NCI-H1436 treated with DMSO at 0.1 percent for 48 hours (cell line): ENCODE measurements at places on chromosomes 1 and 21.

GRCh38 chr1:203180611-203181330, 5.1 kb upstream of the MYBPH start:
- no peak for DNase-seq

GRCh38 chr1:31708324-31708723, 4.5 kb upstream of the COL16A1 start:
- DNase-seq = no peak

DNA sequence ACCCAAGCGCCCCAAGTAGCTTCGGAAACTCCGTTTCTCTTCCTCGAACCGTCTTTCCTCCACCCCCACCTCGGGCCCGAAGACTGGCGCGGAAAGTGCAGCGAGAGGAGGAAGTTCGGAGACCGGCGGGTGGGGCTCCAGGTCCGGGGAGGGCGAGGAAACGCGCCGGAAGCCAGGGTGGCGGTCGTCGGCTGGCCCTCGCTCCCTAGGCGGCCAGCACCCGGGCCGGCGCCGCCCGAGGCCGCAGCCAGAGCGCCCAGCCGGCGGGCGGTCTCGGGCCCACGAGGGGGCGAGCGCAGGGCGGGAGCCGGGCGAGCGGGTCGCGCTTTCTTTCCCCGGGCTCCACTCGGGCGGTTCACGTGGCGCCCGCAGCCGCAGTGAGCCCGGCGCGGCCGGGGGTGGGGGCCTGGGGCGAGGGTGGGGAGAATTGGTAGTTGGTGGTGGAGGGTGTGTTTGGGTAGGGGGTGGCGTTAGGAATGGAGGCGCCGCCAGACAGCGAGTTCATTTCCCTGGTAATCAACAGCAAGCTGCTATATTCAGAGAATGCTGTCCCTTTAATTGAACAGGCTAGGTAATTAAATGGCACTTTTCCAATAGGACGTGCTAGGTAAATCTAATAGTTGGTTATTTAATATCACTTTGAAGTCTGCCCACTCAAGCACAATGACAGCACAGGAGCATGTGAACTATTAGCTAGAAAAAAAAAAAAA, 6.7 kb downstream of the LMO4 start:
- DNase-seq = no peak

- DNase-seq = no peak
Measured at GRCh38 chr1:112714313-112715263, 544 bp downstream of the PPM1J start.

DNA sequence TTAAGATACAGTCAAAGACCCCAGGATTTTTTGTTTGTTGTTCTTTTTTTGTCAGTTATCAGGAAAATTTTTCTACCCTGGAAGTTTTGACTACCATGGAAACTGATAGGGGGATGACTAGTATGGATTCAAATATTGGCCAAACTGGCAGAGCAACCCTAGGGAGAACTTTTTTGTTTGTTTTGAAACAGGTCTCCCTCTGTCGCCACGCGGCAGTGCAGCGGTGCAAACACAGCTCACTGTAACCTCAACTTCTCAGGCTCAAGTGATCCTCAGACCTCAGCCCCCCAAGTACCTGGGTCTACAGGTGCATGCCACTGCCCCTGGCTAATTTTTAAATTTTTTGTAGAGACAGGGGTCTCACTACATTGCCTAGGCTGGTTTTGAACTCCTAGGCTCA, 46.6 kb downstream of the TOR3A start:
- no peak for DNase-seq

DNA sequence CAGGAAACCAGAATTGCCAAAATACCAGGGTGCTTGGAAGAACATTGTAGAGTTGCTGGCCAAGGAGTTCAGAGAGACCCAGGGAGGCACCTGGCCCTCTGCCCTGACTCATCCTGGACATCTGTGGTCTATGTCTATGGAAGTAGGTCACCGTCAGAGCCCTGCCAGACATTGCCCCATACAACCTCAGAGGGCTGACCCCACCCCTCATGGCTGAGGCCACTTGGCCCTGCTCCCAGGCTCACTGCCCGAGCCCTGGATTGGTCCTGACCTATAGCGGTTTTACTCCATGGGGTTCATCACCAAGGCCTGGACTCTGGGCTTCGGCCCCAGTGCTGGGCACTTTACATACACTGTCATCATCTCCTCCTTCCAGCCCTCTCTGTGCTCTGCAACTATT, 233.1 kb downstream of the PTPRU start:
- no peak for DNase-seq

DNA sequence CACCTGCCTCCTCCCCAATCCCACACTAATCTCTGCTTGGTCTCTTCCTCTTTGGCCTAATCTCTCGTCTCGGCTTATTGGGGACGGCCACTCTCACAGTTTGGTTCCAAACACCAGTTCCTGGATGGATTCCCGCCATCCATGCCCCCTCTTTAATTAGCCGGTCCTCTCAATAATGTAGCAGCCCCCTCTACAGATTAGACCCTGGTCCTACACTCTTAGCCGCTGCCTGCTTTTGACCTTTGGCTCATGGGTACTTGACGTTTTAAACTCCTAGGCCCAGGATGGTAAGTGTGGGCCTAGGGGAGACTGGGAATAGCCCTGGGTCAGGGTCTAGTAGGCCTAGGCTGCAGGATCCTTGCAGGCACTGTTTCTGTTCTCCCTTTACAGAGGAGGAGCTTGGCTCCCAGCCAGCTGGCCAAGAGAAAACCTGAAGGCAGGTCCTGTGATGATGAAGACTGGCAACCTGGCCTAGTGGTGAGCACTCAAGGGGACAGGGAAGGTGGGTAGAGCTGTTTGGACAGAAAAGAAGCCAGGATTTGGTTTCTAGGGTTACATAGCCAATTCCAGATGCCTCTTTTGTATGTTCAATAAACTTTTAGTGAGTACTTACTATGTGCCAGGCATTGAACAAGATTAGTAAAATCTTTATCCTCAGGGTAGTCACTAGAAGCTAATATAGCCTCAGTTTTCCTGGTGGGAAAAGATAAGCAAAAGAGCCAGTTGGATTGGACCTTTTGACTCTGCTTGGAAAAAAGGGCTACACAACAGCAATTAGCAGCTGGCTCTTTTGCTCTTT, 758 bp downstream of the RAD54L start:
- DNase-seq = no peak

DNA sequence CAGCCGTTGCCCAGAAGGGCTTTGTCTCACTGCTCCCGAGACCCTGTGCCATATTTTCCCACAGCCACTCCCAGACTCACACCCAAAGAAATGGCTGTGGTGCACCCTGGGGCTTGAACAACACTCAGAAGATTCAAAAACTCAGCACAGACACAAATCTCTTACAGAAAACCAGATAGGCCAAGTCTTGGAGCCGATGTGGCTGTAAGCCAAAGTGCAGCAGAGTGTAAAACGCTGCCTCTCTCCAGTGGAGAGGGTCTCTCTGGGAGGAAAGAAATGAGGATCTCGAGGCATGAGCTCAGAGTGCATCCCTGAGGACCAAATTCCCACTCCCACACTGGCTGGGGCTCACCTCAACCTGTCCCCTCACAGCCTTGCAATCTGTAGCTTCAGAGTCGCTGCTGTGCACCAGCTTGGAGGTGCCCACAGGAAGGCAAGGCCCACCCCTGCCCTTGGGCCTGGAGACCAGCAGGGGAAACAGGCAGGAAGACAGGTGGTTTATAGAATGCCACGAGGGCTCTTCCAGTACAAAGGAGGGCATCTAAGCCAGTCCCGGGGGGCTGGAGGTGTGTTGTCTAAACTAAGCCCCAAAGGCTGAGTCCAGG, 171.3 kb upstream of the AJAP1 start:
- DNase-seq = no peak

DNA sequence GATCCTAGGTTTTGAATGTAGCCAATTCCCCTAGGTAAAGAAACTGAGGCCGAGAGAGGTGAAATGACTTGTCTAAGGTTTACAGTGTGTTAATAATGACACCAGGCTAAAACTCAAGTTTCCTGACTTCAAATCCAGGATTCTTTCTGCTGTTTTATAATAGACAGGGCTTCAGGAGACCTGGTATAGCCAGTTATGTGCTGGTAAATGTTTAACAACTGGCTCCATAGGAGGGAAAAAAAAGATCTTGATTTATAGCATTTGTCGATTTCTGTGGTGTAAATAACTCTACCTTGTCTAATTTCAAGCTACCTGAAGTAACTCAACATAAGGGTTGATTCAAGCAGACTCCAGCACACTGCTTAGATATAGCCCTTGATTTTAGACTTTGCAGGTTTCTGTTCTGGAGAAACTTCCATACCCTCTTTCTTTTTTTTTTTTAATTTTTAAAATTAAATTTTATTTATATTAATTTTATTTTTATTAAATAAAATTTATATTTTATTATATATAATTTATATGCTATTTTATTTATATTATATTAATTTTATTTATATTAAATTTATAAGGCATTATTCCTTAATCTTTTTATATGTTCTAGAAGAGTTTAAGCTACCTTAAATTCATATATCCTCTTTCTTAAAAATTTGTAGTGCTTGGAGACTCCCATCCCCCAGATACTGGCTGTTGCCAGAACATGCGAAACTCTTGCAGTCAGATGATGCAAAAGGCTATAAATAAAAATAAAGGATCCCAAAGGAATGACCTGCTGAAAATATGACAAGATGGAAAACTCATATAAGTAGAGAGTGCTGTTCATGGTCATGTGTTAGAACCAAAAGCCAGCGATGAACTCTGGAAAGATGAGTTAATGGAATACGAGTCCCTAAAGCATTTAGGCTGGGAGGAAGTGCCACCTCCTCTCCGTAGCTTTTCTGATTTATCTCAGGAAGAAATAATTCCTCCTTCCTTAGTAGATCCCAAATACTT, 35.4 kb upstream of the SRSF10 start:
- no peak for DNase-seq

- no peak for DNase-seq
Measured at GRCh38 chr1:47814612-47815395, 182.4 kb downstream of the TRABD2B start.

DNA sequence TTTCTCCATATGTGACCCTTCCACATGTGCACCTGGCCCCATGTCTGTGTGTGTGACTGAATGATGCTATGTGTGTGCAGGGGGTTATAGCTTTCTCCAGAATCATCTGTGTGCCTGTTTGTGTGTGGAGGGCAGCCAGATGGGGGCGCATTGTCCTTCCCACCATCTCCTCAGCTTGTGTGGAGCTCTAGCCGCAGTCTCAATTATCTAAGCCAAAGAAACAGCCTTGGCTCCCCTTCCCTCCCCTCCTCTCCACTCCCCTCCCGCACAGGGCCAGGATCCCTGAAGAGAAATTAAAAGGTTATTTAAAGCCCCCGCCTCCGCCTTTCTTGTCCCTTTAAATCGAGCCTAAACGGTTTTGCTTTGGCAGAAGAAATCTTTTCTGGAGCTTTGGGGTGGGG, 1.8 kb upstream of the DMBX1 start:
- peak; percentile 39 for DNase-seq

GRCh38 chr21:44723177-44724131, 12.1 kb upstream of the TSPEAR start:
- peak; percentile 59 for DNase-seq

DNA sequence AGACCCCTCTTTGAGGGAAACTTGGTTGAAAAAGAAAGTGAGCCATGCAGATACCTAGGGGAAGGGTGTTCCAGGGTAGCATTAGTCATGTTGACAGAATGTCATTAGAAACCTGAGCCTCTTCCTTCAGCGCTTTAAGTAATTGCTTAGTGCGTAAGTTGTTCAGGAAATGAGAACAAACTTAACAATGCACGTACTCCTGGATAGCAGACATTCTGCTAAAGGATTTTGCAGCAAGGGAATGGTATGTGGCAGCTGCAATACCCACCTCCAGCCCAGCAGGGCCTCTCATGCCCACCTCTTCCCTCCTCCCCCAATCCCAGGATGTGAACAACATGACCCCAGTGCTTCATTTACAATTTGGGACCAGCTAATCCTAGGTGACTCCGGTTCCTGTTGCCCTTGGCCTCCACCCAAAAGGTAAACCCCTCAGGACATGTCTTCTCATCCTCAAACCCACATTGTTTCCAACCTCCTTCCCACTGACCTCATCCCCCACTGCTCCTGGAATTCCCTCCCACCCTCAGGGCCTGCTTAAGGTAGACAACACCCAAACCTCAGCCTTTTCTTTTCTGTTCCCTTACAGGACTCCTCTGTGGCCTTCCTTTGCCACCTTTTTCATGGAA, 98.0 kb upstream of the BCAR3 start:
- DNase-seq = no peak

GRCh38 chr1:24541711-24542346, 14.1 kb upstream of the NCMAP start:
- no peak for DNase-seq

DNA sequence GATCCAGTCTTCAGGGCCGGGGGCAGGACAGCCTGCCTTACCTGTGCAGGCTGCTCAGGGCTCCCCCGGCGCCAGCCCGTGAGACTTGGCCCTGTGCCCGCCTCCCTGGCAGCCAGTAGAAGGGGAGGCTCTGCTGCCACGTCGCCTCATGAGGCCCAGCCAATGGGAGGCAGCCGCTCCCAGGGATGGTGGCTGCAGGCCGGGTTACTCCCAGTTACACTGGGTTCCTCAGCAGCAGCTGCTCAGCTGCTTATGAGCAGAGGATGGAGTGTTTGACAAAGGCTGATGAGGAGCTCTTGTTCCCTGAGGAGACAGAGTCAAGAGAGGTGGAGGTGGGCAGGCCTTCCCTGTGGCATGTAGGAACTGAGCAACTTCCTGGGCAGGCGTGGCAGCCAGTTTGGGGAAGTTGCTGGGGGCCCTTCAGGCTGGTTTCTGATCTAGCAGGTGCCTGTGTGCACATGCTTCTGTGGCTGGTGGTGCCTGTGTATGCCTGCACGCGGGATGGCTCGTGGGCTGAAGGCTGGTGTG, 5.5 kb downstream of the MFSD2A start:
- DNase-seq = peak; percentile 79

- no peak for DNase-seq
Measured at GRCh38 chr1:40661678-40662077, 3.8 kb downstream of the RIMS3 start.

DNA sequence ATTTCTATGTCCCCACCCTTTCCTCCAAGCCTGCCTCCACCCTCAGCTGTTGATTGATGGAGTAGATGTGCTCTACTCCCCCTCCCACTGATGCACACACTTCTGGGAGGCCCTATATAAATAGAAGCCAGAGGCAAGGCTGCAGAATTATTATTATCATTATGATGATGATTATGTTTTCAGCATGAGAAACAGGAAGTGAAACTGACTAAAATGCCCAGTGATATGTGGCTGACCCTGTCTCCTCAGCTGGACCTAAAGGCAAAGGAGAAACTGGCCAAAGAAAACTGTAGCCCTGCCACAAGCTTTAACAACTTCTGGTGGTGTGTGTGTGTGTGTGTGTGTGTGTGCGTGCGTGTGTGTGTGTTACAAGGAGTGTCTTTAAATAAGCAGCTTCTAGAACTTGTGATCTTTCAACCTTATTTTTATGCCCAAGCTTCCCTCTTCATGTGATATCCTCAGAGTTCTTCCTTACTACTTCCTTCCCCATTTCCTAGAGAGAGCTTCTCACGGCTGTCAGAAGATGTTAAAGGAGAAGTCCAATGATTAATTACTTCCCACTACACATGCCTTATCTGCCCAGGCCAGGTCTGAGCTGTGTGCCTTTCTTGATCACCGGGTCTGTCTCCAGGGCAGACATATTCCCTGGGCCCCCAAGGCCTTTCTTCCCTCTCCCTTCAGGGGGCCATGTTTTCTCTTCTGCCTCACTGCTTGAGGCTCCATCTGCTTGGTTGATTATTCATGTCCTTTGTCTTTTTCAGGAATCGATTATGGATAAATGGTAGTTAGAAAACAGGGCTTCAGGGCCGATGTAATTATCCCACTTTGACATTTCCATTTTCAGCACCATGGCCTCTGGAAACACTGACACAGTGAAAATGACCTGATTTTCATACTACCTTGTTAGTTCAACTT, 11.6 kb upstream of the MAPKAPK2 start:
- peak; percentile 34 for DNase-seq

GRCh38 chr21:19461481-19462205, 1058.1 kb upstream of the TMPRSS15 start:
- DNase-seq = no peak

GRCh38 chr1:216346526-216346925, 76.7 kb downstream of the USH2A start:
- no peak for DNase-seq
